ENCODE measurements at places on chromosomes 6 and 20.

DNA sequence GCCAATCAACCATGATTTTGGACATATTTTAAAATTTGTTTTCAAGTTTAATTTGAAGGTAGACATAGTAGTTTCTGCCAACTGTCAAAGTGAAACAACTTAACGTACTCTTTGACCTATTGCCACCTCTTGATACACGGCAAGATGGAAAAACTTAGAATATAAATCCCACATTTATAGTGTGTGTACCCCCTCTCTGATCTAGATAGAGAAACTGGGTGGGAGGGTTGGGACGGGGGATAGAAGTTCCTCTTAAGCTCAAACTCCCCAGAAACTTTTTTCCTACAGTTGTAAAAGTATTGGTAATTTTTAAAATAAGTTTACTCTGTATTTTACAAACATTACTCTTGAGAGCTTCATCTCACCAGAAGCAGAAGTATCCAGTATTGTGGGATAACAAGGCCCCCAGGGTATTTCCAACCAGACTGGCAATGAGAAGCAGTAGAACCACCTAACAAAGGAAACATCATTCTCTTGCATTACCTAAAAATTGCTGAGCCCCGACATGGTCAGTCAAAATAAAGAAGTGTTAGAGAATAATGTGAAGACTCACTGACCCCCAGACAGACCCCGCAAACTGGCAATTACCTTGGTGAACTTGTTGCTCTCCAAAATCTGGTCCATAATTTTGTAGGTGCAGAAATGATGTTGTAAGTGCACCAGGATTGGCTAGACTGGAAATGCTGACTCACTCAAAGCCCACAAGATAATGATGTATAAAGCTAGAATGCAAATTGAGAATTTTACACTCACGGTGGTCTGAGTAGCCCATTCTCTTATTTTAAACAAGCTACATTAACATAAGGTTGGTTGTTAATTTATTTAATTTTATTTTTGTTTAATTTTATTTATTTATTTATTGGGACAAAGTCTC lies 74.7 kb upstream of the TNFAIP3 start:
- no peak for DNase-seq

GRCh38 chr6:167995302-167995701 lies 2.2 kb upstream of the KIF25 start:
- no peak for DNase-seq

- DNase-seq, result no peak
Observed at GRCh38 chr6:90338409-90338808, 41.8 kb upstream of the BACH2 start.

DNA sequence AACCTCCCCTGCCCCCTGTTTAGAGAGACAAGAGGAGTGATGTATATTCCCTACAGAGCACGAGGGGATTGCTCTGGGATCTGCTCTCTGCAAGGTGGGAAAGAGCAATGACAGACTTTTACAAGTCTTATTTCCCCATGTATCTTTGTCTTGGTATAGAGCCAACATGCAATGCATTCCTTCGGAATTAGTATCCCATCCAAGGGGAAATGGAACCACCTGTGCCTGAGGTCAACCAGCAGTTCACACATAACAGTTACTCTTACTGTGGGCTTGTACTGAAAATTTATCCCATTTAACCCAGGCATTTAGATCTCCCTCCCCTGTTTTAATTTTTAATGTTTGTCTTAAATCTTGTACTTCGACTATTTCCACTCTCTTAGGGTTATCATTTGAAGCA lies 250.4 kb downstream of the C6orf118 start:
- DNase-seq, result no peak

DNA sequence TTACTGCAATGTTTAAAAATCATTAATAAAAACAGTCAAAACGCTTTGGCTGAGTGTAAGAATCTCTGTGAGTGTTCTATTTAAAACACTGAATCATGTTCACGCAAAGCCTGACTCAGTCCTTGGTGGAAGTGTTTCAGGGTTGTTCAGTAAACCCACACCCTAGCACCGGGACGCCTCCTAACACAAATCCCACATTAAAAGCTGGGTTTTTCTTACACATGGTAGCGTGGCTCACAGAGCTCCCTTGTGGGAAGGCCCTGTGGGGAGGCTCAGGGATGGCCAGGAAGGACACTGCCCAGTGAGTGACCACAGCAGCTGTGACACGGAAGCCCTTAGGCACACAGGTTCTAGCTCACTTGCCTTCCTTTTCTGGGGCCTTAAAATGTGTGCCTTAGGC lies 80.2 kb downstream of the GMPR start:
- DNase-seq, result no peak

DNA sequence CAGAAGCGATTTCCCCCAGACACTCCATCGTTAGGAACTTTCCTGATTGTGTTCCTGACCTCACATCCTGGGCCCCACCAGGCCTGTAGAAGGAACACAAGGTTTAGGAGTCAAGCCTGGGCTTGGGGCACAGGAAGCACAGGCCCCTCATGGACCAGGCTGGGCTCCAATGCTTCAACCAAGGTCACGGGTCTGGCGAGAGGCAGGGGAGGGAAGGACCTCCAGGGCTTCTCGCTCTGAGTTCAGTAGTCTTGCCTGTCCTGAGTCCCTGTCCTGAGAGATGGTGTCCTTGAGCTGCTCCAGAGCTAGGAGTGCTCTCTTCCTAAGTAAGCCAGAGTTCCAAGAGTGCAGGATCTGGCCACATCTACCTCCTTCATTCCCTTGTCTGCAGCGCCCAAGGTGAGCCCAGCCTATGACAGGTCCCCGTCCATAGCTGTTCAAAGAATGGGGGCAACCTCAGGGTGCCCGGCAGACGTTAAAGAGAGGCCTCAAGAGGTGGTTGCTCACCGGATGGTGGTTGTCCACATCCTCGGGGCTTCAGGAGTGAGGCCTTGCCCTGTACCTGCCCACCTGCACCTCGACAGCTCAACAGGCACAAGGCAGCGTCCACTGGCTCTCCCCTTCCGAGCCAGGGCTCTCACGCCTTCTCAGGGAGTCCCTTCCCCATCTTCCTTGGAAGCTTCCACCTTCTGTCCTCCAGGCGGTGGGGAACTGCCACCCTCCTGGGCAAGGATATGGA lies 1.6 kb upstream of the TUBB1 start:
- DNase-seq, result no peak

DNA sequence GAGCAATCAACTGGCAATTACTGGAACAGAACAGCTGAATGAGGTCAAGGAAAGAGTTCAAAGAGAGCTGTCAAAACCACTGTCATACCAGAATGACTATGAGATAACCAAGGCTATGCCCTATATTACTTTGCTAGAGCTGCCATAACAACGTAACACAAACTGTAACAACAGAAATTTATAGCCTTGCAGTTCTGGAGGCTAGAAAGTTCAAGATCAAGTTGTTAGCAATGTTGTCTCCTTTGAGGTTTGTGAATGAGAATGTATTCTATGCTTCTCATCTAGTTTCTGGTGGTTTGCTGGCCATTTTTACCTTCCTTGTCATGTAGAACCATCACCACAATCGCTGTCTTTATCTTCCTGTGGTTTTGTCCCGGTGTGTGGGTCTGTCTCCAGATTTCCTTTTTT lies 1323.0 kb upstream of the GJE1 start:
- DNase-seq, result no peak

- no peak for DNase-seq
Observed at GRCh38 chr6:155186052-155186658, 77.7 kb upstream of the CLDN20 start.

- no peak for DNase-seq
Observed at GRCh38 chr6:88810701-88811100, 152.7 kb downstream of the RNGTT start.

DNA sequence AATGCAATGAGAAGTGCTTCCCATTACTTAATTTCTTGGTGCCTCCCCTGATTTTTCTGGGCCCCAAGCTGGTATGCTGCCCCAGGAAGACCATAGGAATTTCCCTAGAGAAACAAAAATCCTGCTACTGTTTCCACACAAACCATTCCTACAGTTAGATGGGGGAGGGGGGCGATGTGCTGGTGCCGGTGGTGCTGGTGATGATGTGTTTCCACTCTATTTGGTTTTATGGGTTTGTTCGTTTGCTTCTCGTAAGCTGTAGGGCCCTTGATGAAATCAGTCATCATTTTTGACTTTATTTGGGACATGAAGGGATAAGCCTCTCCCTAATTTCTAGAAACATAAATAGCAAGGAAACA lies 105.1 kb downstream of the MKKS start:
- DNase-seq, result no peak

GRCh38 chr6:98747273-98747672 lies 87.1 kb upstream of the POU3F2 start:
- DNase-seq, result no peak

- DNase-seq, result no peak
Observed at GRCh38 chr20:47067776-47068175, 173.1 kb downstream of the EYA2 start.

DNA sequence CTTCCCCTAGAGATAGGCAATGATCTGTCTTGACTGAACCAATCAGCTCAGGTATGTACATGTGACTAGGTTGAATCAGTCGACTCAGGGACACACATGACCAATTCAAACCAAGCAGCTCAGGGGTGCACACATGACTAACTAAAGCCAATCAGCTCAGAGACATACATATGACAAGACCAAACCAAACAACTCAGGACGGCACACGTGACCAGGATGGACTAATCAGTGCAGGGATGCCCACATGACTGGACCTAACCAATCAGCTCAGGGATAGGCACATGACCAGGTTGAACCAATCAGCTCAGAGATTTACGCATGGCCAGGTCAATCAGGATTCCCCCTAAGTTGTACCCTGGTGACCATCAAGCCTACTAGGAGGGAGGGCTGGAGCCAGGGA lies 310.3 kb downstream of the CDH26 start:
- DNase-seq, result no peak

GRCh38 chr6:143507358-143508145 lies 4.0 kb downstream of the FUCA2 start:
- no peak for DNase-seq

DNA sequence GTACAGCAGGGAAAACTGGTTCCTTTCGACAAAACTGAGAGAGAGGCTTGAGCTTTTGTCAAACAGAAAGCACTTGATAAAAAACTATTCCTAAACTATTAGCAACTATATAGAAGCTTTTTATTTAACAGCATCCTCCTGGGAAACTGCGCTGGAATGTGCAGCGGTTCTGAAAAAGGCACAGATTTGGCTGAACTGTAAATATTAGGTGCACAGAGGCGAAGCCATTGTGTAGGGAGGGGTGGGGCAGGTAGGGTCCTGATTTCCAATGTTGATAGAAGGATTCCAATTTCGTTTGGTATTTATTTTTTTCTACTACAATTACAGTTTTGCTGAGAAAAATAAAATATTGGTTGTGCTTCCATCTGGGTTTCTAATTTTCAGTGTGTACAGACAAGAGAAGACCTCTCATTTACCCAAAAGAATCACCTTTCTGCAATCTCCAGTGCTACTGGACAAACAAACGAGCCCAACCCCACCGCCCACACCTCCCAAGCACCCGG lies 698 bp upstream of the SH3BGRL2 start:
- DNase-seq, result no peak

- DNase-seq, result no peak
Observed at GRCh38 chr6:64256483-64256882, 620.9 kb downstream of the PHF3 start.

DNA sequence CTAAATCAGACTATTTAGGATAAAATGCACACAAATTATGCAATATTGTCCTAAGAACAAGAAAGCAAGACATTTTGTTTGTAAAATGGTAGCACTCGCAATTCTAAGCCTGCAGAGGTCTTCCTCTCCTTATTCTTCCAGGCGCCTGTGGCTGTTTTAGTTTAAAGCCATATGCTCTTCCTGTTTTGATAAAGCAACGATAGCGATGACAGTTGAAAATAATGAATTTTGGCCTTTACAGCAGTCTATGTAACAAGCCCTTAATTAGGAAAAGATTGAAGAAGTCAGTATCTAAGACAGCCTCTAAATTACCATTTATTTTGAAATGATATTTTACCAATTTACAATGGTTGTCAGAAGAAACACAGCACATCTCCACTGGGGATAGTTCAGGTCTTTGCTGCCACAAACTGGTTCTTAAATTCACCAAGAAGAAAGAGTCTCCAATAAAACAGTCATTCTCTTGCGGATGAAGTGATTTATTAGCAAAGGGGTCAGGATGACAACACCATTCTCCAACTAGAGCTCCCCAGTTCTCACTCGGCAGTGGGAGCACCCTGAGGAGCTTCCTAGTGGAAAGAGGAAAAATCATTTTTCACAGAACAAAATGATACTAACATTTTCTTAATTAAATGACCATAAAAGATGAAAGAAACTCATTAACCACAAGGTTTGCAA lies 21.4 kb downstream of the UBE3D start:
- DNase-seq, result no peak

DNA sequence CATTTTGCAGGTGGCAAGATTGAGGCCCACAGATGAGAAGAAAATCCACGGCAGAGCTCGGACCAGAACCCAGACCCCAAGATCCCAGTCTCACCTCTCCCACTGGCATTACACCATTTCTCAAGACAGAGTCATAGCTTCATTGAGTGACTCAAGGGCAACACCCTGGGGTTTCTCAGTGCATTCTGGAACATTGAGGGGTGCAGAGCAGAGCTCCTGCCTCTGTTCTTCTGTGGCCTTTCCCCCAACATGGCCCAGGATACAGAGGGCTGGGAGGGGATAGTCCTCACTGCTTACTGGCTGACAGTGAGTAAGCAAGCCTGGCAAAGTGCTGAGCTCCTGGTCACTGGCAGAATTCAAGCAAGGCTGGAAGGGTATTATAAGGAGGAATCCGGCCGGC lies 74.0 kb downstream of the MDGA1 start:
- DNase-seq, result no peak

GRCh38 chr20:54346276-54346675 lies 129.1 kb upstream of the DOK5 start:
- DNase-seq, result no peak

GRCh38 chr6:17212546-17213371 lies 68.4 kb upstream of the RBM24 start:
- DNase-seq, result no peak

DNA sequence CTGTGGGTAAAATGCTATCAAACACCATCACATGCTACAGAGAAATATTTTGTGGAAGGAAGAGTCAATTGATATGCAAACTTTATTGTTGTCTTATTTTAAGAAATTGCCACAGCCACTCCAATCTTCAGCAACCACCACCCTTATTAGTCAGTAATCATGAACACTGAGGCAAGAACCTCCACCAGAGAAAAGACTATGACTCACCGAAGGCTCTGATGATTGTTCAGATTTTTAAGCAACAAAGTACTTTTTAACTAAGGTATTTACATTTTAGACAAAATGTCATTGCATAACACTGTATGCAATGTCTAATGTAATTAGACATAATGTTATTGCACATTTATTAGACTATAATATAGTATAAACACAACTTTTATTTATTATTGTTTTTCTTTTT lies 26.2 kb upstream of the MMP24 start:
- no peak for DNase-seq

DNA sequence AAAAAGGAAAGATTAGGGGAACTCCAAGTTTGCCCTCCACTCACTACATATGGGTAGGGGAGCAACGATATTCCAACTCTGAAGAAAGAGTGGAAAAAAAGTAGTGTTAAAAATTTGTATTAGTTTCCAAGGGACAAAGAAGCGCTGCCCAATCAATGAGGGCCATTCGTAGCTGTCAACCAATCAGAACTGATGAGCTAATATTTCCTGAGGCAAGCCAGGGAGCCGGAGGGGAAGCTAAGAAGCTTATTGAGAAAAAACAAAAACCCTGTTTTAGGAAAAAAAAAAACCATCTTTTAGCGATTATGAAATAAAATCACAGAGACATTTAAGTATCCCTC lies 59.5 kb downstream of the TRIM38 start:
- no peak for DNase-seq
